ENCODE measurements at places on chromosomes 1 and 21.

GRCh38 chr1:85417876-85418275 is 47.1 kb downstream of the DDAH1 start:
- DNase-seq: no peak

- no peak for DNase-seq
Measured at GRCh38 chr1:92118826-92119225, 38.7 kb downstream of the BTBD8 start.

DNA sequence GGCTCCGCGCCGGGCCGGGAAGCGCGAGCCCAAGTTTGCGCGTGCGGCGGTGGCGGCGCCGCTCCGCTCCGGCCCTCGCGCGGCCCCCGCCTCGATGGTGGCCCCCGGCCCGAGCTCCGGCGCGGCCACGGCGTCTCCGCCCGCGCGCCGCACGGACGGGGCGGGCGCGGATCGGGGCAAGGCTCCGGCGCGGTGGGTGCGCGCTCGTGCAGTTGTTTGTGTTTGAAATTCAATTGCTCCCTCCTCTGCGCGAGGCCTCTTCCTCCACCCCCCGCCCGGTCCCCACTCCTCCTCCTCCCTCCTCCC is at the start of gene HDGF:
Gene HDGF, minus strand, starts transcription at position 225 of the 306 bp plus-strand sequence. CDS start 246 bp downstream, outside the sequence.
- DNase-seq: no peak

GRCh38 chr1:42340901-42341300 is 5.9 kb upstream of the FOXJ3 start:
- DNase-seq: no peak

- DNase-seq: no peak
Measured at GRCh38 chr1:87512431-87512830, 183.8 kb downstream of the LMO4 start.

DNA sequence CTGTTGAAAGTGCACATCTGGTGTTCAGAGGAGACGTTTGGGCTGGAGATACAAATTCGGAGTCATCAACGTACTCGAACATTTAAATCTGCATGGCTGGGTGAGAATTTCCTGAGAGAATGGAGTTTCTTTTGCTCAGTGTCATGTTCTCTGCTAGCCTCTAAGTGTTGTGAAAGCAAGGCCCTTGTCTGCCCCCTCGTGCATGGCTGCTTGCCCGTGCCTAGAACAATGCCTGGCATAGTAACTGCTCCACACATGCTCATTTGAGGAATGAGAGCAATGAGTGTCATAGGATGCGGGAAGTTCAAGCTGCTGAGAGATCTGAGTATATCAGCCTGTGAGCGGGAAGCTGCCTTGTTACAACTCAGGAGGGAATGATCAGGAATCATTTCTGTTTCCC is 171.1 kb upstream of the CSF3R start:
- no peak for DNase-seq

- DNase-seq: no peak
Measured at GRCh38 chr1:47585141-47585902, 147.5 kb downstream of the FOXD2 start.

DNA sequence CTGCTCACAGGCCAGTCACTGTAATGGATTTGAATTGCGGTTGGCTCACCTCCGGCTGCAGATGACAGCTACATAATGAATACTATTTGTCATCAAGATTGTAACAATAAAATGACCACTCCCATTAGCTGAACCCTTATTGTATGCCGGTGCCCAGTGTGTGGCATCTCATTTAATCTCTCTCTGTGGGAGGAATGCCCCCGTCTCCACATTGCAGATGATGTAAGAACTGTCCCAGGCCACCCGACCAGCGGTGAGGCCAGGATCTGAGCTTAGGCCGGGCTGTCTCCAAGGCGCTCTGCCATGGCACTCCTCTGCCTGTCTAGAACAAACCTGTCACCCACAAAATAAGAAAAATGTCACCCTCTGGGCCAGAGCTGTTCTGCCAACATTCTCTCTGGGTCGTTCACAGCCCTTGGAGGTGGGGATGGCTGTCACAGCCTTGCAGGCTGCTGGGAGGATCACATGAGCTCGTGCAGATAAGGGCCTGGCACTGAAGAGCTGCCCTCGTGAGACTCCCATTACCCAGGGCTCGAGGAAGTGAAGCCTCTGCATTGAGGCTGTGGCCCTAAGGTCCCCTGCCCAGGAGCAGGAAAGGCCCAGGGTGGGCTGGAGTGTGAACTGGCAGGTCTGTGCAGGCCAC is 52.7 kb downstream of the ECE1 start:
- no peak for DNase-seq

- DNase-seq: no peak
Measured at GRCh38 chr1:2624735-2625300, 8.0 kb downstream of the MMEL1 start.

DNA sequence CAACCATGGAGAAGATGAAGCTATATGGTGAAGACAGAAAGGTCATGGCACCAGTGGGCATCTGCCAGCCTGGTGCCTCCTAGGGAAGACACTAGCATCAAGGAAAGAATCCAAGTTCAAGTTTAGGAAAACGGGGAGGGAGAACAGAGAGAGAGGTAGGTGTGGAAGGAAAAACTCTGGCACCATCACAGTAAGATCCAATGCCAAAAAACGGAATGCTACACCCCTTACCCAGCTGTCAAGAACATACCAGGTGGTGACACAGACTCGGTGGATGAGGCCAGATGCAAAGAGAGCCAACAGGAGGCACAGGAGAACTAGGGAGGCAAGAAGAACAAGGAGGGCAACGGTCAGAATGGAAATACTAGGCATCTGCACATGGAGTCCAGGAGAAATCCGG is 3.6 kb downstream of the KRTCAP2 start:
- DNase-seq: no peak

DNA sequence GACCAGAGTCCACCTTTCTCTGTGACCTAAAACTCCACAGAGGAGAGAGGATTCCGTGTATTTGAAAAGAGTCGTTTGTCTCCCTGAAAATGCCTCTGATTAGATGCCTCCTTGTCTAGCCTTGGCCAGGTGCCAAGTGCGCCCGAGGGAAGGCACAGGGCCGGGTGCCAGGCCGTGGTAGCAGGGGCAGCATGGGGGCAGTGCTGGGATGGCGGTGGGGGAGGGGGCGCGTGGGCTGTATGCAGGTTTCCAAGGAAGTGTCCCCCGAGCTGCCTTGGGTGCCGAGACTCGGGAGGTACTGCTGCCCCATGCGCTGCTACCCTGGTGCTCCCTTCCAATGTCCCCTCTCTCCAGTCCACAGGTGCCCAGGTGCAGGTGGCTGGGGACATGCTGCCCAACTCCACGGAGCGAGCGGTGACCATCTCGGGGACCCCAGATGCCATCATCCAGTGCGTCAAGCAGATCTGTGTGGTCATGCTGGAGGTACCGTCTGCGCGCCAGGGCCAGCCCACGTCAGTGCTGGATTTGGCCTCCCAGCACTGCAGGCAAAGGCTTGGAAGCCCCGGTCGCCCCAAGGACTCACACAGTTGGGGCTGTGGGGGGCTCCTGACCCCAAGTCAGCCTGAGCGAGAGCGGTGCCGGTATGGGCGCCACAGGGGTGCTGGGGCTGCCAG is 70.9 kb upstream of the COL6A1 start:
- DNase-seq: no peak

- DNase-seq: no peak
Measured at GRCh38 chr1:41046347-41046775, 24.8 kb upstream of the SLFNL1 start.

Data from activated CD4-positive, alpha-beta T cell treated with anti-CD3 and anti-CD28 coated beads for 48 hours (primary cell).